ENCODE measurements at places on chromosomes 4 and X.
A peak's percentile ranks its signal among the peaks of the same experiment; 100 is the strongest.

GRCh38 chr4:101018836-101019235 lies 328.5 kb downstream of the PPP3CA start:
- DNase-seq: peak; percentile 69

DNA sequence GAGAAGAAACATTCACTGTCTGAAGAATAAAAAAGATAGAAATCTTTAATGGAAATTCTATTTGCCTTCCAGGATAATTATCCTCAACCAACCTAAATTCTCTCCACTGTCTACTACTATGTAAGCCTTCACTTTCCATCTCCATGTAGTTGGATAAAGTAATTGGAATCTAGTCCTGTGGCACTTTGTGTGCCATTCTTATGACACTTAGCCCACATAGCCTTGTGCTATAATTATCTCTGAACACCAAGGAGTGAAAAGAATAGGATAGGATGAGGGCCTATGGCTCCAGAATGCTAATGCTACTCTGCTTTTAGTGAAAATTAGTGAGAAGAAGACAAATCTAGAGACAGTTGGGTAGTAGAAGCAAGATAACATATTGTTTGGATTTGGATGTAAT lies 20.2 kb downstream of the PRSS48 start:
- no peak for DNase-seq

DNA sequence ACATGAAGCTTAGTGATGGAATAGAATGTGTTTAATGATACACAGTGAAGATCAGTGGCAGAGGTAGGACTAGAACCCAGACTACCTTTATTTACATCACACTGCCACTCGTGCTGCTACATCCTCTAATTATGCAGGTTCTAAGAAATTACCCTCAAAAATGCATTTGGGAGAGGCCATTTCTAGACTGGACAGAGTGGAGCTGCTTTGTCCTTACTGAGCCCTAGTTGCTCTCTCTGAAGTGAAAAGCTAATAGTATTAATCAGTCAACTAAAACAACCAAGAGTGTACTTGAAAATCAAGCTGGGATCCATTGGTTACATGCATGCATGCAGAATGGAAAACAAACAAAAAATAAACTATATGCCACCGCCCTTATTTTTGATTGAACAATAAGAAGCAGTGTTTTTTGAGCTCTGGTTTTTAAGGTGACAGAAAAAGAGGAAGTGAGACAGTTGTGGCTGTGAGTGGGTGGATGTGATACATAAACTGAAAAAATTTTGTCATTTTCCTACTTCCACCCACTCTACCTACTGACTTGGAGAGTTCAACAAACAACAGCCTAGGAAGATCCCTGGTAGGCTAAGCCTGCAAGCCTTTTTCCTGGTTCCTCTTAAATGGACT lies 6.8 kb upstream of the VSIG4 start:
- peak; percentile 46 for DNase-seq

DNA sequence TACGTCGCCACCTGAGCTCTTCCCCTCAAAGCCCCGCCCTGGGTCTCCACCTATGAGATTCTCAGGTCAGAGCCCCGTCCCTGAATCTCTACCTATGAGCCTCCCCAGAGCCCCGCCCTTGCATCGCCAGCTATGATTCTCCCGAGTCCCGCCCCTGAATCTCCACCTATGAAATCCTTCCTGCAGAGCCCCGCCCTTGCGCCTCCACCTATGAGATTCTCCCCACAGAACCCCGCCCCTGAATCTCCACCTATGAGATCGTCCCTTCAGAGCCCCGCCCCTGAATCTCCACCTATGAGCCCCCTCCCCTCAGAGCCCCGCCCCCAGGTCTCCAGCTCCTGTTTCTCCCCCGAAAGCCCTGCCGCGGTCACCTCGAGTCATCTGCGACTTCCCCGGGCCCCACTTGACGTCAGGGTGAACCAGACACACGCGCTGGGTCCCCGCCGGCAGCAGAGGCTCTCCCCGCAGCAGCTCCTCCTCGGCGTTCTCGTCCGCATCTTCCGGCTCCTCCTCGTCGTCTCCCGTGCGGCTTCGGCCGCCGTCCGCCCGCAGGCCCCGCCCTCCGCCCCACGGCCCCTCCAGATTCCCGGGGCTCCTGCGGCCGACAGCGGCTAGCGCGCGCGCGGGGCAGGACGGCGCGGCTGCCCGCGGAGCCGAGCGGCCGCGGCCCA lies 393 bp downstream of the GTPBP6 start:
- no peak for DNase-seq

- DNase-seq: no peak
Measured at GRCh38 chr4:130257271-130257670, 1161.3 kb downstream of the C4orf33 start.

DNA sequence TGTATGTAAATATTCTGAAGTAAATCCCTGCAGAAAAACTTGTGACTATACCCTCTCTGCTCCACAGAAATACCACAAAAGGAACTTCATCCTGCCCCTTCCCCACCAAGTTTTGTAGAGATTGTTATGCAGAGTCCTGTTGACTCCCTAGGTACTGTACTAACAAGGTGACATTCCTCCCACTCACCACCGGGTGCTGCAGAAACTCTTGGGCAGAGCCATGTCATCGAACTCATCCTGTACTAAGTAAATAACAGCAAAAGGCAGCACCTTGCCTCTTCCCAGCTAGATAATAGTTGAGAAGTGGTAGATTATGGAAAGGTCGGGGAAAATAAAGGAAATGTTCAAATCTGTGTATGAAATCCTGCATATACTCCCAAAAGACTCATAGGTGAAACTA lies 233.3 kb downstream of the STPG2 start:
- no peak for DNase-seq

DNA sequence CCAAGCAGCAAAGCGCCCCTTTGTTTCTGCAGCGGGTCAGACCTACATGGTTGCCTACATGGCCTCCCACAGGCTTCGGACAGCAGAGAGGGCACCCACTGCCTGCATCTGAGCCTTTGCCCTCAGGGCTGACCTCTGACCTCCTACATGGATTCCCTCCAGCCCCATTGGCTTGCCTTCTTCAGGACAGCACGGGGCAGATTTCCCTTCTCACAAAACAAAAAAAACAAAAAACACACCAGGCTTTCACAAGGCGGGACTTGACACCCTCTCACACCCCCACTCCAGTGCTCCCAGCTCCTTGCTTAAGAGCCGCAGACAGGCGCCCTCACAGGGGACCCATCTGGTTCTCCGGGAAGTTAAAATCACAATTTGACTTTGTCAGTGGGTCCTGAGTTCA lies 32.9 kb downstream of the ZFYVE28 start:
- DNase-seq: no peak

DNA sequence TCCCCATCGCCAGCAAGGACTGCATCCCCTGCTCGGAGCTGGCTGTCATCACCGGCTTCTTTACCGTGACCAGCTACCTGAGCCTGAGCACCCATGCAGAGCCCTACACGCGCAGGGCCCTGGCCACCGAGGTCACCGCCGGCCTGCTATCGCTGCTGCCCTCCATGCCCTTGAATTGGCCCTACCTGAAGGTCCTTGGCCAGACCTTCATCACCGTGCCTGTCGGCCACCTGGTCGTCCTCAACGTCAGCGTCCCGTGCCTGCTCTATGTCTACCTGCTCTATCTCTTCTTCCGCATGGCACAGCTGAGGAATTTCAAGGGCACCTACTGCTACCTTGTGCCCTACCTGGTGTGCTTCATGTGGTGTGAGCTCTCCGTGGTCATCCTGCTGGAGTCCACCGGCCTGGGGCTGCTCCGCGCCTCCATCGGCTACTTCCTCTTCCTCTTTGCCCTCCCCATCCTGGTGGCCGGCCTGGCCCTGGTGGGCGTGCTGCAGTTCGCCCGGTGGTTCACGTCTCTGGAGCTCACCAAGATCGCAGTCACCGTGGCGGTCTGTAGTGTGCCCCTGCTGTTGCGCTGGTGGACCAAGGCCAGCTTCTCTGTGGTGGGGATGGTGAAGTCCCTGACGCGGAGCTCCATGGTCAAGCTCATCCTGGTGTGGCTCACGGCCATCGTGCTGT lies 31.5 kb downstream of the WFS1 start:
- DNase-seq: no peak

- DNase-seq: no peak
Measured at GRCh38 chr4:65696436-65696835, 26.1 kb upstream of the EPHA5 start.

GRCh38 chrX:44871931-44872820 lies 812 bp upstream of the KDM6A start:
- DNase-seq: no peak

- no peak for DNase-seq
Measured at GRCh38 chr4:3360777-3361176, 68.0 kb downstream of the RGS12 start.

- no peak for DNase-seq
Measured at GRCh38 chr4:108157655-108158054, 11.1 kb downstream of the LEF1 start.

GRCh38 chr4:184860018-184860779 lies 34.4 kb upstream of the ACSL1 start:
- no peak for DNase-seq

- DNase-seq: no peak
Measured at GRCh38 chrX:155767051-155767875, 113.9 kb upstream of the VAMP7 start.

DNA sequence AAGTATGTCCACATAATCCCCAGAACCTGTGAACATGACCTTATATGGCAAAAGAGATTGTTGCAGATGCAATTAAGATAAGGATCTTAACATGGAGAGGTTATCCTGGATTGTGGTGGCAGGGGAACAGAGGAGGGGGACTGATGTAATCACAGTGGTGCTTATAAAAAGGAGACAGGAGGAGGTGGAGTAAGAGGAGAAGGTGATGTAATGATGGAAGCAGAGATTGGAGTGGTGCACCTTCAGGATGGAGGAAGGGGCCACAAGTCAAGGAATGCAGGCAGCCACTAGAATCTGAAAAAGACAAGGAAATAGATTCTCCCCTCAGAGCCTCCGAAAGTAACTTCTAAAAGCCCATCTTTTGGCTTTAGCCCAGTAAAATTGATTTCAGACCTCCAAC lies 388.4 kb downstream of the BCOR start:
- DNase-seq: no peak

- no peak for DNase-seq
Measured at GRCh38 chr4:56480691-56481090, 13.3 kb downstream of the SRP72 start.

- no peak for DNase-seq
Measured at GRCh38 chrX:12403474-12404082, 265.3 kb downstream of the FRMPD4 start.

- no peak for DNase-seq
Measured at GRCh38 chr4:23805450-23805851, 84.4 kb downstream of the PPARGC1A start.

DNA sequence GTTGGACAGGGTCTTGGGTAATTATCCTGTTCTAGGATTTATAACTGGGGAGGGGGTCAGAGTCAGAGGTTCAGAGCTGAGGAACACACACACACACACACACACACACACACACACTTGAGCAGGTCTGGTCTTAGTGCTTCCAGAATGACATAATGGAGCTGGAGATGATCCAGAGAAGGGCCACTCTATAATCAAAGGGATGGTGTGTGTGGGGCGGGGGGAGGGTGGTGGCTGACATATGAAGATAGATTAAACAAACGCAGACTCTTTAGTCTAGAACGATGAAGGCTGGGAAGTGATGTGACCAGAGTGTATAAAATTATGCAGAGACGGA lies 434 bp upstream of the TMEM255A start:
- DNase-seq: no peak

- DNase-seq: no peak
Measured at GRCh38 chr4:7301846-7302630, 109.7 kb downstream of the SORCS2 start.

GRCh38 chrX:129760981-129761380 lies 18.8 kb upstream of the SASH3 start:
- DNase-seq: no peak

All from SIG-M5 (cell line).